Aorta (tissue), 5 donors: ENCODE measurements at places on chromosomes 6 and 20.
A peak's percentile ranks its signal among the peaks of the same experiment; 100 is the strongest.

- no peak for DNase-seq
These were observed 196.1 kb downstream of the TRIM27 start for GRCh38 chr6:28727559-28728211.

GRCh38 chr6:116078945-116079344, 18.3 kb upstream of the FRK start:
- no peak for DNase-seq

DNA sequence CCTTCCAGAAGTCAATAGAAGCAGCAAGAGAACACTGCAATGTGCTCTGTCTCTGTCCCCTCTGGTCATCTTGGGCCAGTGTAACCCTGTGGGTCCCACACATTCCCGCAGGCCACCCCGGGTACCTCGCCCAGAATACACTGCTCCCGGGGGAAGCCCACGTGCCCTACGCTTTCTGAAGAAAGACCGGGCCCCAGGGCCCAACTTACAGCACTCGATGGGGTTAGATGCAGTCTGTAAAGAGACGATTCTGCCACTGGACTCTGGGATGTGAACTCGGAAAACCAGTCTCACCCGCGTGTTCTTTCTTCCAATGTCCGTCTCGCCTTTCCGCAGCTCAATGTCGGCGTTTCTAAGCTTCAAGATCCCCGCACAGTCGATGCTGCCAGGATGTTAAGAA, 68.7 kb downstream of the NFATC2 start:
- no peak for DNase-seq

GRCh38 chr6:100376103-100376502, 88.6 kb downstream of the SIM1 start:
- no peak for DNase-seq

- DNase-seq = peak; percentile 61
These were observed 117.3 kb downstream of the BCKDHB start for GRCh38 chr6:80223743-80224212.

GRCh38 chr20:62678553-62678952, 30.1 kb upstream of the NTSR1 start:
- no peak for DNase-seq
